Fibroblast of the conjunctiva (primary cell): ENCODE measurements at places on chromosomes 2 and 18.

DNA sequence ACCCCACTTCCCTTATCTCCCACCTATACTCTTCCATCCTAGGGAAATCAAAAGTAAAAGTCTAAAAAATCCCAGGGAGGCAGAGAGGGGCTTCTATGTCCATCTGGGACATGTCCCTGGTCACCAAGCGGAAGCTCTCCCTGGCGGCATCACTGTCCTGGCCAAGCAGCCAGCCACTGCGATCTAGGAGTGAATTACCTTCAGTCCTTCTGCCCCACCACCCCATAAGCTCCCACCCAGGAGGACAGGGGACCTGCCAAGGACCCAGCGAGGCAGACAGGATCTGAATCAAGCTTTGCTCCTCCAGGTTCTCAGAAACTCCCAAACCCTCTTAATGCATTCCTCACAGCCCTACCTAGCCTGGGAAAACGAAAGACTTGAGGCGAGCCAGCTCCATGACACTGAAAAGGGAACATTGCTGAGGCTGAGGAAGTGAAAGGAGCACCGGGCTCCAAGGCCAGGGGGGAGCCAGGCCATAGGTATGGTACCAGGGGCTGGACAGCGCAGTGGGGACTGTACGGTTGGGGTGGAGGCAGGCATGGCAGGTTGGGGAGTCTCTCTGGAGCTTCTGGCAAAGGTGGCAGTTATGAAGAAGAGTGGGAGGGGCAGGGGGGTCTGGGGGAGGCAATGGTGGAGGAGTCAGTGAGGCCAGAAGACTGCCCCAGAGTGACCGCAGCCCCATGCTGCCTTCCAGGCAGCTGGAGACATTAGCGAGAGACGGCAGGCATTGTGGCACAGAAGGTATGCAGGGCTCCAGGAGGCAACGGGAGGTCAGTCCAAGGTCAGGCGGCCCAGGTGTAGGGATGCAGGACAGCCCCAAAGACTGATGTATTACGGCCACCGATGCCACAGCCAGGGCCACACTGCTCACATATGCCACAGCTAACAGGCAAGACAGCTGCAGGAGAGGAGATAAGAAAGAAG is 2.7 kb upstream of the SLC23A3 start:
- DNase-seq, result no peak

DNA sequence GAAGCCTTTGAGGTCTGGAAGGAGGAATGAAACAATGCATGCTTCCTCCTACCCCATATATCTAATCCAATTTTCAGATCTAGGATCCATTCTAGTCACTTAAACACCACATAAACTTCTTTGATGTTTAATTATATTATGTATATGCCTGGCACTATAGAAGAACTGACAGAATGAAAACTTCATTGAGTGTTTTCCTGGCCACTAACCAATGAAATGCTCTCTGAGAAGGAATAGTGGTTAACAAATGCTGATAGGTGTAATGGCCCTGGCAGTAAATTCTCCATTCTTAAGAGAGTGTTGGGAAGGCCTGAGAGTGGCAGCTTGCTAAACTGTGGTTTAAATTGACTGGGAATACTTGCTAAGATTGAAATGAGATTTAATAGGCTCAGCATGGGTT is 710.0 kb downstream of the LRRTM4 start:
- no peak for DNase-seq

DNA sequence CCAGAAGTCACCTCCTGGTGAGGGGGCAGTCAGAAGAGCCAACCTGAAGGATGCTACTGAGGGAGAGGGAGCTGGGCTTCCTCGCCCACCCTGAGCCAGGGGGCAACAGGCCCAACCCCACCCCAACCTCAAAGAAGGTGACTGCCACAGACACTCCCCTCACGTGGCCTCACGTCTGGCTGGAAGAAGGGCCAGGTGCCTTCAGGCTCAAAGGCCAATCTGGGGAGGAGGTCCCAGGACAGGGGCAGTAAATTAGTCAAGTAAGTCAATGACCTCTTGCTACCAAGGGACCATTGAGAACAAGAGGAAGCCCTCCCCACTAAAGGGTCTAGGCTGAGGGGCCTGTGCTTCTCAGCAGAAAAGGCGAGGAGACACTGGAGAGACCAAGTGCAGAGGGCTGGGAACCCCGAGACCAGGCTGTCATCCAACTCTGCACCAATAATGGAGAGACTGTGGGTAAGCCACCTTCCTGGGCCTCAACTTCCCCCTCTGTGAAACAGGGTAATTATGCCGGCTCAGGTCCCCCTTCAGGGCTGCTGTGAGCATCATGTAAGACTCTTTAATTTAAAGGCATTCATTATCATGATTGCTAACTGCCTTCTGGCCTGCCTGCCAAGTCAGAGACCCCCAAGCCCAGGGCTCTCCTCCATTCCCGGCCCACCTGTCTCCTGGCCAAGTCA is 20.2 kb upstream of the TNS1 start:
- DNase-seq, result no peak

- peak; percentile 43 for DNase-seq
Measured at GRCh38 chr2:202831242-202832220, 40.0 kb downstream of the ICA1L start.

DNA sequence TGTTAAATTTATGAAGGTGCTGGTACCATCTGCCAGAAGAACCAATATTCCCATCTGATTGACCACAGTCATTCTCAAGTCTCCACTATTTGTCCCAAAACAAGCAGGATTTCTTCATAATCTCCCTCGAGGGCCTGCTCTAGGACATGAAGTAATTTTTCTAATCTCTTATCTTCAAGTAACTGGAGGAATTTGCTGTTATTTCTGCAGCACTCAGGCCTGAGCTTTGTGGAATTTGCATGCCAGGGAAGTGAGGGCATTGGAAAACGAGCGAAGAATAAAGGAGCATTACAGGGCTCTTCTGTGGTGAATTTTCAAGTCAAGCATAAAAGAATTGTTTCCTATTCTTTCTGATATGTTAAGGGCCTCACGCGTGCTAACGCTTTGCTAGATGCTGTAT is 161.2 kb upstream of the EPAS1 start:
- no peak for DNase-seq

- no peak for DNase-seq
Measured at GRCh38 chr2:207255565-207256470, 90.1 kb upstream of the KLF7 start.

DNA sequence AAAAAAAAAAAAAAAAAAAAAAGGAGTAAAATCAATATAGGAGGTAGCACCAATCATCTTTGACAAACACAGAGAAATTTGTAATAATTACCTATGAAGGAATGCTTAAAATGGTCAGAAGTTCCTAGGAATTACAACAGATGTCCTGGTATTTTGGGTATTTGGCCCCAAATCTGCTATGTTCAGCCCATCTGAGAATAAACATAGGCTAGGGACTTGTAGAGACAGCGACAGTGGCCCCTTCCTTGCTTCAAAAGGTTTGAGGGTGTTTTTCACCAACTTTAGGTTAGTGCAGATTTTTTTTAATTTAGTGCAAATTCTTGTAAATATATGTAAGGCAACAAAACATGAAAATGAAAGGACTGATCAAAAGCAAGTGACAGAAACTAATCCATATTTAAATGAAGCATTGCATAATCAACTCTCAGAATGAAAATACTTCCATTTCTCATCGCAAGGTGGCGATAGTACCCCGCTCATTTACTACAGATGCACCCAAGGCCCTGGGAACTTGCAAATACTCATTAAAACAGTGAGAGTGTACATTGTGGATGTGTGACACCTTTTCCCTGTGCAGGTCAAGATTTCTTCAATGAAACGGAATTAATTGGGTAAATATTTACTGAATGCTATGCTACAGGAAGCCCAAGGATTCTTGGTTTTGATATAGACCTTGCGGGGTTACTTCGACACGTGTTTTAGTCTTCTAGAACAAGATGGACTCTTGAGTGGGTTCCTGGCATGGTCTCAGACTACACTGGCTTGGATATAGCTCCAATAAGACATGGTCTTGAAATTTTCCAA is 44.6 kb downstream of the FAM124B start:
- peak; percentile 43 for DNase-seq

DNA sequence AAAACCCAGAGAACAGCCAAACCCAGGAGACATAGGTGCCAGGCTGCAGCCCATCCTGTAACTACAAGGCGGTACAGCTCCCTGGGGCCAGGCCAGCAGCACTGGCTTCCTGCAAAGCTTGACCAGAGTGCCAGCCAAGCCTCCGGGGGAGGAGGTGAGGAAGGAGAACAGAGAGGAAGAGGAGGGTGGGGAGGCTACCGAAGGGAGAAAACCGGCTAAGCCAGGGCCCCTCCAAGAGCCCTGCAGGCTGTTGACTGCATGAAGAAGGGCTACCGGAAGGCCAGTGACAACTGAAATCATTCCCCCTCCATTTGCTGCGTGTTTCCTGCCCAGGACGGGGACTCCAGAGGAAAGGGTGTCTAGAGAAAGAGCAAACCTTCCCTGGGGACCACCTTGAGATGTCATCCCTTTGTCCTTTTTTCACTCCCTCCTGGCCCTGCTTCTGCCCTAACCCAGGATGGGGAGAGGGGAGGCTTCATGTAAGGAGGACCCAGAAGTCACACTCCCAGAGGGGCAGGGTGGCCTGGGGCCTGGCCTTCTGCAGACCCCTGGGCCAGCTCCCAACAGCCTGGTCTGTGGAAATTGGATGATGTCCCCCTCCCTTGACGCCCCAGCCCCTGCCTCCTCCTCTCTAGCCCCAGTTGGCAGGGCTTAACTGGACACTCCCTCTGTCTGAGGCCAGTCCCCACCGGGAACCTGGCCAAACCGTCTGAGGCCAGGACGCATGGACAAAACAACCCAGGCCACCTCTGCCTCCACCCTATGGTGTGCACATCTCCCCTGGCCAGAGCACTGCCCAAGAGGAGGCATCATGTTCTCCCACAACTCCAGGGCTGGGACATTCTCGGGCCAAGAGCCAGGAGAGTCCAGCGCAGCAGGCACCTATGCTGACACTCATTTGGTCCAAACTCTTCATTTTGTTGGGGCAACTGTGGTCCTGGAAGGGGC is 207.8 kb downstream of the CYP26B1 start:
- no peak for DNase-seq

- DNase-seq, result no peak
Measured at GRCh38 chr18:7116001-7116730, 1.4 kb downstream of the LAMA1 start.
